ENCODE measurements at places on chromosomes 2 and 18.

DNA sequence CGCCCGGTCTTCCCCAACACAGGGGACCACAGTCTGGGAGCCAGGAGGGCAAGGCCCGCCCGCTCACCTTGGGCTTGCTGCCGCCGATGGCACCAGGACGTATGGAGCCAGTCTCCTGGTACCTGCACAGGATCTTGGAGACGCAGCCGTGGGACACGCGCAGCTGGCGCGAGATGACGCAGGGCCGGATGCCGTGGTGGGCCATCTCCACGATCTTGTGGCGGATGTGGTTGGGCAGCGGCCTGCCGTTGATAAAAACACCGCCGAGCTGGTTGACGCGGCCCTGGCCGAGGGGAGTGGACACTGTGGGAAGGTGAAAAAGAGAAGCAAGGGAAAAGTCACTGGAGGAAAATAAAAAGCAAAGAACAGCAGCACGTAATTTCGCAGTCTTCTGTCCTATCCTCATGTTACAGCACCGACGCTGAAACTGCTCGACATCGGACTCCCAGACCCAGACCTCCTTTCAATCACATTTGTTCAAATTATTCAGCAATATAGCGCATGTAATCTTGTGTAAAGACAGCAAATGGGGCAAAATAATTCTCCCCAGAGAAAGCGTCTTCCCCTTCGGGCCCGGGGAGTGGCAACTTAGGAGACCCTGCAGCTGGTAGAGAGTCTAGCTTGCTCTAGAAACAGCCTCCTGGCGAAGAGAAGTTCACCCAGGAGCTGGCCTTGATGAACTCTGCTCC lies 1.7 kb downstream of the PAX3 start:
- no peak for DNase-seq

DNA sequence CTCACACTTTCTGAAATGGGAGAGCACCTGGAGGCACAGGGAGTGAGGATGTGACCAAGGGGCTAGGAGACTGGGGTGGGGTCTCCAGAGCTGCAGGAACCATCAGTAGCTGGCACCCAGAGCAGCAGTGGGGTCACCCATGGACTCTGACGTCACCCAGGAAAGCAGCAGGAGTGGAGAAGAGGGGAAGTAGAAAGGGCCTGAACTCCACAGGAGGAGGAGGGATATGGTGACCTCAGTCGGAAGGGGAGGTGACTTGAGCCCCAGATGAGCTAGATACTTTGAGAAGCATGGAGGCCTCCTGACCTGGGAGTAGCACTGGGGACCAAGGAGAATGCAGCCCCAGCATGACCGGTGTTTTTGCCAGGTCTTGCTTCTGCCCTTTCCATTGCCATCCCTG lies 8.8 kb downstream of the NMUR1 start:
- DNase-seq, result no peak

- no peak for DNase-seq
Observed at GRCh38 chr18:22176420-22177326, 7.3 kb downstream of the GATA6 start.

- no peak for DNase-seq
Observed at GRCh38 chr18:58310517-58310916, 266.5 kb downstream of the NEDD4L start.

GRCh38 chr2:9641641-9642040 lies 10.8 kb upstream of the YWHAQ start:
- no peak for DNase-seq

- DNase-seq, result no peak
Observed at GRCh38 chr2:210324458-210324857, 9.5 kb upstream of the MYL1 start.

- DNase-seq, result no peak
Observed at GRCh38 chr2:63662028-63662804, 73.5 kb downstream of the MDH1 start.

GRCh38 chr18:77006305-77007175 lies 126.0 kb downstream of the MBP start:
- no peak for DNase-seq

GRCh38 chr2:155830817-155831579 lies 501.5 kb downstream of the NR4A2 start:
- no peak for DNase-seq

GRCh38 chr2:195709901-195710806 lies 53.1 kb downstream of the SLC39A10 start:
- DNase-seq, result peak; percentile 11

DNA sequence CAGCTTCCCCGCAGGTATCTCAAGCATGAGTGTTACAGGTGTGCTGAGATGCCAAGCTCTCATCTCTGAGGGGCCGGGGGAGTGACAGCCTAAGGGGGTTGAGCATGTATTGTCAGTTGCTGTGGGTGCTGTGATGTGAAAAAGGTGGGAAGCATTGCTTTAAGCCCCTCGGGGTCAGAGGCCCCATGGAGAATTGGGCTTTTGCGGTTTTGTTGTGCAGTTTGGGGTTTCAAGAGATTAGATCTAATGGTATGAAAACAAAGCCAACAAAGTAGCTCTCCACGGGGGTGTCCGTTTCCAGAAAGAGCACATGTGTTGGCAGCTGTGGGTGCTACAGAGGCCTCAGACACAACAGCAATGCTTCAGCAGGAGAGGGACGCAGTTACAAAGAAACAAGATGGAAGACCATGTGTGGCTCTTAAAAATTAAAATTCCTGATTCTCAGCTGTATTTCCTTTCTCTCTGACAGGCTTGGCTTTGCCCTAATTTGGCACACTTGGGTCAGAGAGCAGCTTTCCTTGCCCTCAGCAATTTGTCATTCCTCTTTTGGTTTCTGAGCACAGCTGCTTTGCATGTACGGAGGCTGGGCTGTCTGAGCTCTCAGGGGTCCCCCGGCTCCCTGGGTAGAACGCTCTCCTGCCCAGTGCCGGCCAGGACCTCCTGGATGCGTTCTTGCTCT lies 69.9 kb downstream of the TMEM247 start:
- no peak for DNase-seq

DNA sequence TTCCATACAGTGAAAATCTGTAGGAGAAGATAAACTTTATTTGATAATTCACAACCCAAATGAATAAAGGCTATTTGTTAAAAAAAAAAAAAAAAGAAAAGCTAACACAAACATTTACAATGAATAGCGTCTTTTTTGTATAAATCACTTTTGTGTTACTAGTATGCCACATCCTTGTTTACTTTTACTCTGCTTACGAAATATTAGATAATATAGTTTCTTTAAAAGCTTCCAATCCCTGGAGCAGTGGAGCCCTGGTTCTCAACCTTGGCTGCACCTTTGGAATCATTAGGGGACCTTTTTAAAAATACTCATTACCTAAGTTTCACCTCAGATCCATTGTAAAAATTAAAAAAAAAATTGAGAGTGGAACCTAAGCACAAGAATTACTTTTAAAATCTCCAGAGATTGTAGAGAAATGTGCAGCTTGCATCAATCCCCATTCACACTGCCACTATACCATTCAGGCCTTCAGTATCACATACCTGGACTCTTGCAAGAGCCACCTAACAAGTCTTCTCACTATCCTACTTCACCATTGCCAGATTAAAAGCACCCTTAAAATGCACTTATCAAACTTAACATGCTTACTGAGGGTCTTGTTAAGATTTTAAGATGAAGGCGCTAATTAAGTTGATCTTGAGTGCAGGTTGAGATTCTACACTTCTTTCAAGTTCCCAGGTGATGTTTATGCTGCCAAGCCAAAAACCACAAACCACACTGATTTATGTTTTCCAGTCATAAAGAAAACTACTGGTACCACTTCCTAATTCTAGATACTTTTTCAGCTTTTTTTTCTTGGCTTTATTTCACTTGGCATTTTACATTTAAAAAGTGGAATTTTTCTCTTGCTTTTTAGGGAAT lies 59.7 kb upstream of the ZC3H15 start:
- no peak for DNase-seq

DNA sequence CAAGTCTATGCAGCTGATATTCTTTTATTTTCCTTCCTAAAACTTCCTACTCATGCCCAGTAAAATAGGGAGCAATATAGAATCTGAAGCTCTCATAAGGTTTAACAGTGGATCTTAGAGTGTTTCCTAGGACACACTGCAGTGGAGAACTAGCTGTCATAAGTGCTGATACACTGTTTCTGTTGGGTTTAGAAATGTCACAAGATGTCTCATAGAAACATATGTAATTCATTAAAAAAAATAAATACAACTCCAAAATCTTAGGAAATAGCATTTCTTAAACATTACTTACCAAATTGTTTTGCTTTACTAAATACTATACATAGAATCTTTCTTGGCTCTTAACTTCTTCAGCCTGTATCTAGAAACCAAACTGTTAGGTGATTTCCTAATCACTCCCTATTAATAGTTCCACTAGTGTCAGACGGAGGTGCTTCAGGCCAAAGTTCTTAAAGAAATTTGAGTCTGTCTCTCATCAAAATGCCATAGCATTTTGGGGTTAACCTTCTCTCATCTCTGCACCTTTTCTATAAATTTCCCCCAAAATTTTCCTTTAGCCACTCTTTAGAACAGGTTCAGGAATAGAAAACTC lies 93.7 kb downstream of the CERKL start:
- DNase-seq, result peak; percentile 17

GRCh38 chr2:34307636-34308035 lies 708.5 kb upstream of the FAM98A start:
- DNase-seq, result no peak

DNA sequence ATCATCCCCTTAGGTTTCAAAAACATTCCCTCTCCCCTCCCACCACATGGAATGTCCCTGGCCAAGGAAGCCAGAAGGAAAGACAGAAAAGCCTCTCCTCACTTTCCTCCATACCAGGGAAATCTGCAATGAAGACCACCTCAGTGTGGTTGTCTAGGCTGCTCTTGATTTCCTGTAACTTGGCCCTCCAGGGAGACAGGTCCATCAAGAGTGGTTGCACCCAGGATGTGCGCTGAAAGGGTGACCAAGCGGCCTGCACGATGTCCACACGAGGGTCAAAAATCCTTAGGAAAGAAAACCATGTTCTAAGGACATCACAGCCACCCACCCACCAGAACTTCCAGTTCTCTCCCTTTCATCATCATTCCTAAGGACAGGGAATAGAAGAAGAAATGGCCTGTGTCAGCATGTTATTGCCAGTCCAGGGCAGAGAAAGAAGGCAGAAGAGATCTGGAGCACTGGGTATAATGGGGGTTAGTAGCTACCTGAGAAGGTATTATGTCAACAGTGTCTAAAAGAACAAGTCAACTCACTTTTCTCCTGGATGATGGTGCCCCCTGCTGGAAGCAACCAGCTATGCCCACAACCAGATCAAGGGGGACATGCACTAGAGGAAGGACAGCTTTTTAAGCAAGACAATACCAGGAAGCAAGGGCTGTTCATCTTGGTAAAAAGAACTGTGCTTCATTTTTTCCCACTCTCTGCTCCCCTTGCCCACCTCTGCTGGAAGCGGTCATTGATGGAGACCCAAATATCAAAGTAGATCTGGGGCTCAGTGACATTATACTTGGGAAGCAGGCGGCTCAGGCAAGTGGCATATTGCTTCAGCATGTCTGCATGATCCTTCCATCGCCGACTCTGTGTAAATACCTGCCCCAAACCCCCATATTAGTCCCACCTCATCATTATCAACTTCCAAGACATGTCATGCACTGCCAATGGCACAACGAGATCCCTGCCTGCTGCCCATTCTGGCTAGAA lies 9.3 kb downstream of the GGCX start:
- peak; percentile 72 for DNase-seq

GRCh38 chr2:136029149-136029548 lies 43.7 kb upstream of the DARS1 start:
- DNase-seq, result no peak

DNA sequence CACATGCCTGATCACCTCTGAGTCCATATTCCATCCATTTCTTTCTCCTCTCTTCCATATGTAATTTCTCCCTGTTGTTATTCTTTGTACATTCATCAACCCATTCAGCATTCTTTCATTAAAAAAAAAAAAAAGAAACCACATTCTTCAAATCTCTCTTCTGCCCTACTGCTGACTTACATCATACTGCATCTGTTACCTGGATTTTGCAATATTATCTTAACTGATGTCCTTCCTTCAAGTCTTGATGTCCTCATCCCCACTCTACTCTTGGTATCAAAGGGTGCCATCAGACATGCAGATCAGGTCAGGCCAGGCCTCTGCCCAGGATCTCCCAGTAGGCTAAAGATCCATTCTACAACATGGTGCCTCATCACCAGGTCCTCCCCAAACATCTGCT lies 90.6 kb downstream of the SGPP2 start:
- no peak for DNase-seq

DNA sequence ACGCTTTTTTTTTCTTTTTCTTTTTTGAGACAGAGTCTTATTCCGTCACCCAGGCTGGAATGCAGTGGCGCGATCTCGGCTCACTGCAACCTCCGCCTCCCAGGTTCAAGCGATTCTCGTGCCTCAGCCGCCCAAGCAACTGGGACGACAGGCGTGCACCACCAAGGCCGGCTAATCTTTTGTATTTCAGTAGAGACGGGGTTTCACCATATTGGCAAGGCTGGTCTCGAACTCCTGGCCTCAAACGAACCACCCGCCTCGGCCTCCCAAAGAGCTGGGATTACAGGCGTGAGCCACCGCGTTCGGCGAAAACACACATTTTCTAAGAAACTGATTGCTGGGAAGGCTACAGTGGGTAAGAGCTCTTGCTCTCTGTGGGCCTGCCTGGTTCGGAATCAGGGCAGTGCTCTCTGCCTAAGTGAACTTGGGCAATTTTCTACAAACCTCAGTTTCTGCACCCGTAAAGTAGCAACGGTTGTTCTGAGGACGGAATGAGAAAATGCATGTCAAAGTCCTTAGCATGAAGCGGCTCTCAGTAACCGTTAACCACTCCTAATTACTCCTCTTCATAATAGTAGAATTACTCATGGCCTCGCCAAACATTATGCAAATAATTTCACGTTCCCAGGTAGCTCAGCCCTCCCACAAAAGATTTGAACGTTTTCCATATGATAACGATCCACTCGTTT lies 1.0 kb upstream of the PMAIP1 start:
- no peak for DNase-seq

DNA sequence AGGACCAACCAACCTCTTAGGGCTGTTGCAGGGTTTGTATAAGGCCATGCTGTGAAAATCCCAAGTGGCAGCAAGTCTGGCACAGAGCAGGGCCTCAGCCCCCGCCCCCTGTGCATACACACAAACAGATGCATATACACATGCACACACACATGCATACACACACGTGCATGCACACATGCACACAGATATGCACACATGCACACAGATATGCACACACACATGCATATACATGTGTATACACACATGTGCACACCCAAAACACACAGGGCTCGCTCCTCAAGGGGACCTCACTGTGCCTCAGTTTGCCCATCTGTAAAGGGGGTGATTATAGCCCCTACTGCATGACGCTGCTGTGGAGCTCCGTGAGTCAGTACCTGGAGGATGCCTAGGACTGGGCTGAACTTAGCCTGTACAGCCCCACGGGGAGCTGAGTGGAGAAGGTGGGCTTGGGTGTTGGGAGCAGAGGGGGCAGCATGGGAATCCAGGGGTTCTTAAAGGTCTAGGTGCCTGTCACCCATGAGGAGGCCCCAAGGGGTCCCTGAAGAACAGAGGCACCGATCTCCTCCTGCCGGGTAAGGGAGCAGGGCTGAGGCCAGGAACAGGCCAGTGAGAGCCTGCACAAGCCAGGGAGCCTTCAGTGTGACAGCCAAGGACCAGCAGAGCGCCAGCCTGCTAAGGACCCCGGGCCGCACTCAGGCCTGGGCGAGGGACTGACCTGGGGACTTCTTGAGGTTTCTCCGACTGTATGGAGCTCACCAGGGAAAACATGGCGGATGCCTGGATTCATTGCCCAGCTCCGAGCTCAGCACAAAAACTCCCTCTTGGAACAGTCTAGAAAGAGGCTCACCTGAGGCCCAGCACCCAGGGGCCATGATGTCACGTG lies 24.0 kb upstream of the ALPI start:
- DNase-seq, result no peak

GRCh38 chr2:101305492-101306078 lies 2.9 kb downstream of the RNF149 start:
- DNase-seq, result peak; percentile 55
